K562 (cell line): ENCODE measurements at places on chromosomes 1 and 21.

- no peak for DNase-seq
Measured at GRCh38 chr21:38321568-38321967, 64.8 kb downstream of the KCNJ15 start.

DNA sequence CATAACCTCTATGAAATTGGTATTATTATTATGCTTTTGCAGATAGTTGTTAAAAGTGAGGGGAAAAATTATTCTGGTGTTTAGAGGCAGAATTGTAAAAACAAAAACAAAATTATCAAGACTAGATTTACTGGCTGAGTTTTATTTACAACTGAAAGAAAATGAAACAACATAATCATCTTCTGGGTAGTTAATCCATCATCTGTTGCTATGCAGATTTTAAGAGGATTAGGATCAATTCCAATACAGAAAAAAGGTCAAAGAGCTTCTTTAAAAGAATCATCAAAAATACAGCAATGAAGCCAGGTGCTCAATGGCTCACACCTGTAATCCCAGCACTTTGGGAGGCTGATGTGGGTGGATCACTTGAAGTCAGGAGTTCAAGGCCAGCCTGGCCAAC, 8.3 kb downstream of the GOLT1A start:
- DNase-seq: no peak

GRCh38 chr1:152718238-152718637, 10.3 kb downstream of the LCE4A start:
- no peak for DNase-seq

GRCh38 chr21:38798481-38798882, 7.2 kb upstream of the ETS2 start:
- peak; percentile 94 for DNase-seq

DNA sequence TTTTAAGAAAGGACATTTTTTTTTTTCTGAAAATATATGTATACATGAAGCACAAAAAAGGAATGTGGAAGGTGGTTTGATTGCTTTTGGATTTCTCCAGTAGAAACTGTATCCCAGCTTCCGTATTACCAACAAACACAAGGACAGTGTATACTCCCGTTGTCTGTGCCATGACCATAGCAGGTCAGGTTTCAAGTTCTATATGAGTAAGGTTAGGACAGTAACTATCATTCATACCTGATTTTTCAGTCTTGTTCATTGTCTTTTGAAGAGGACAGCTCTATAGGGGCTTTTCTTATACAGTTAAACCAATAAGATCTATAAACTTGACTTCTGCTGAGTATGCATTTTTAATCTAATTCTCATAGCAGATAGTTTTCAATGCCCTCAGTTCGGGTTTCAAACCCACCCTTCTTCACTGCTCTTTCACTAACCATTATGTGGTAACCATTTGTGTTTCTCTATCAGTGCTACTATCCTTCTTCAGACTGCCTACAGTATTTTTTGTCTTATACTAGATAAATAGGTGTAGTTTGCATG, 19.6 kb downstream of the UBAP2L start:
- no peak for DNase-seq

- DNase-seq: no peak
Measured at GRCh38 chr1:30601316-30602085, 121.9 kb downstream of the MATN1 start.

DNA sequence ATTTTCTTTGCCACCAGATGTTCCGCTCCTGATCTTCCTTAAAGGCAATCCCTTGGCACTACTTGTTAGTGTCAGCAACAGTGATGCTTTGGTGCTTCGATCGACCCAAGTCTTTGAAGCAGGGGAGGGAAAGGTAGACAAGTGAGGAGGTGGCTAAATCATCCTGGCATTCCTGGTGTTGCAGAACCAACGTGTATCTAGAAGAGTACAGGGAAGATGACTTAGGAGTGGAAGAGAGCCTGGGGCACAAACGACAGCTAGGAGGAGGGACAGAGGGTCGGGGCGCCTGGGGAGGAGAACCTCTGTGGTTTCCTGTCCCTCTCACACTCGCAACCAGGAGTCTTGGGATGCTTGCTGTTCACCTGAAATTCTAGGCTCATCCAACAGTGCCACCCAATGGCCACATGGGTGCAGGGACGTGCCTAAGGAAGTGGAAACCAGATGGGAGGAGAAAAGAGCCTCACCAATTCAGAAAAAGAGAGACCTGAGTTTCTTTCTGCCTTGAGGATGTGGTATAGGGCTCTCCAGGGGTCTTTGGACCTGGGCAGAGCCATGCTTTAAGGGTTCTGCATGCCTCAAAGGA, 9.5 kb upstream of the KCNA2 start:
- peak; percentile 70 for DNase-seq

GRCh38 chr1:58949551-58950220, 165.8 kb upstream of the JUN start:
- no peak for DNase-seq

- DNase-seq: peak; percentile 53
Measured at GRCh38 chr1:180918519-180918918, 5.8 kb downstream of the KIAA1614 start.

GRCh38 chr1:108067884-108068540, 103.0 kb upstream of the VAV3 start:
- DNase-seq: no peak

DNA sequence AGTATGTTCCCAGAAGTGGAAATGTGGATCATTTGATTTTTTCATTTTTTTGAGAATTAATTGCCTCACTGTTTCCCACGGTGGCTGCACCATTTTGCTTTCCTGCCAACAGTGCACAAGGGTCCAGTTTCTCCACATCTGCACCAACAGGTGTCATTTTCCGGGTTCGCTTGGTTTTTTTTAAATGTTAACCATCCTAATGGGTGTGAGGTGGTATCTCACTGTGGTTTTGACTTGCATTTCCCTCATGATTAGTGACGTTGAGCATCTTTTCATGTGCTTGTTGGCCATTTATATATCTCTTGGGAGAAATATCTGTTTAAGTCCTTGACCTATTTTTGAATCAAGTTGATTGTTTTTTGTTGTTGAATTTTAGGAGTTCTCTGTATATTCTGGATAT, 3.0 kb downstream of the COL6A2 start:
- DNase-seq: no peak

- DNase-seq: no peak
Measured at GRCh38 chr1:211939876-211940468, 95.4 kb downstream of the INTS7 start.

DNA sequence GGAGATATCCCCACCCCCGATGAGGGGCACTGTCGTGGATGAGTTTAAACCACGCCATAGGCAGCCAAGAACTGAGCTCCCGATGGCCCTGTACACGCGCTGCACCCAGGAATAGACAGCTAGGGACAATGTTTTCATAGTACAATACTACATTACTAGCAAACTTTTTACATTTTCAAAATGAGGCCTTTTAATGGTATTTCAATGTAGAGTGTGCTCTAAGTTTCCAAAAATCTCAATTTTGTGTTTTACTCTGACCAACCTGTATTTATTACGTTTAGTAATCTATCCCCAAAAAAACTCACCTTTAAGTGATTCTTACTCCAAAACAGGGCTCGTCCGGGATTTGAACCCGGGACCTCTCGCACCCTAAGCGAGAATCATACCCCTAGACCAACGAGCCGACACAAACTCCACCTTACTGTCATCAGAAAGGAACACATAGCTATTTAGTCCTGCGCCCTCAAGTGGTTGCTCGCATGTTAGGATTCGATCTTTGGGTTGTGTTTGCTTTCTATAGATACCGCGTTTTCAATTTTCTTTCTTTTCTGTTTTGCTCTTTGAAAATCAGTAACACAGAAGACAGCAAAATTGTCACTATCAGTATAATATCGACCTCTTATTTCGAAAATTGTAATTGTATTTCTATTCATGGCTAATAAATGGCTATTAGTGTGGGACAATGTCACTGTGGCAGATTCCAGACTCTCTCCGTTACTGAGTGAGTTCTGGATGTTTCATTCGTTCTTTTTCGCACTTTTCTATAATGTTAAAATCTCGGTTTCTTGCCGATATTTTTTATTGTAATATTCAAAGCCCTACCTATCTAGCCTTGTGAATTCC, 6.4 kb upstream of the MPZL1 start:
- DNase-seq: peak; percentile 75

DNA sequence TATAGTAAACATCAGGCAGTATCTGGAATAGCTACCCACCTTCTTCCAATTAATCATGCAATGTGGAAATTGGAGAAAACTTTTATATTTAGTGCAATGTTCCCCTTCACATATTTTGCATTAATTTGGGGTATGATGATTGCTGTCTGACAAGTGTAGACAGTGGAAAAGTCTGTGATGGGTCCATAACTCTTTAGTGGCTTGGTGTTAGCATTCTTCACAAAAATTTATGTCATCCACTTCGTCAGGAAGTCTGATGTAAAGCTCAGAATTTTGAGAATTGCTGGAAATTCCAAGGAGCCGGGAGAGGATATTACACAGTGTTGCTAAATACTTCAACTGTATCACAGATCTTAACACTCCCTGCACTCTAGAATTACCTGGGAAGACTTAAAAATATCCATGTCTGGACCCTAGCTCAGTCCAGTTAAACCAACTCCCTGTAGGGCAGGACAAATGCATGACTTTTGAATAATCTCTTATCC, 549.7 kb upstream of the PLXNA2 start:
- DNase-seq: no peak

- DNase-seq: peak; percentile 88
Measured at GRCh38 chr1:904310-904950, 19.3 kb upstream of the SAMD11 start.

- DNase-seq: no peak
Measured at GRCh38 chr21:24456358-24456757, 1150.9 kb downstream of the MRPL39 start.

DNA sequence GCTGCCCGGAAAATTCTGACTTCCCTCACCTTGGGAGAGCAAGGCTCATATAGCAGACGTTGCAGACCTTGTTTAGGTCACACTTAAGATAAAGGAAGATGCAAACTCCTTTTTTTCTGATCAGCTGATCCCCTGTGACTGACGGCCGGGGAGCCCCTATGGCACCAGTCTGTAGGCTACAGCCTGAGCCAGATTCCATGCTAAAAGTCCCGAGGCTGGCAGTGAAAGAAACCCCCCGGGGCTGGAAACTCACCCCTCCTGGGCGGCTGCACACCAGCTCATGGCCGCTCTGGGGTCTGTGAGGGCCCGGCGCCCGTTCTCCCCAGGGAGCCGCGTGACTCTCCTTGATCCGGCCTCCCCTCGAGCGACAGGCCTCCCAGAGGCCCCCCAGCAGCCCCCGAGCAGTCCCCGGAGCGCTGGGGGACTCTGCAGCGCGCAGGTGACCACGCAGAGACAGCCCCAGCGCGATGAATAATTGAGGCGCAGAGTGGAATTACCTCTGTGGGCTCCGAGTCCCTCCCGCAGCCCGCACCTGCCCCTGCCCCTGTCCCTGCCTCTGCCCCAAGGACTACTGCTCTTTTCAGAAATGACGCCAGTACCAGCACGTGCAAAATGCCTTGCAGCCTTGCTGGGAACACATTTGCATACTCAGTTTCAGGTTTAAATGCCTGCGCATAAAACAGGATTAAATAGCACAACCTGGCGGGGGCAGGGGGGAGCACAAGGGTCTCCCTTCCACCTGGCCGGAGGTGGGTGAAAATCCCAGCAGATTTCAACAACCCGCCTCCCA, 62.6 kb upstream of the CLDN14 start:
- DNase-seq: no peak

DNA sequence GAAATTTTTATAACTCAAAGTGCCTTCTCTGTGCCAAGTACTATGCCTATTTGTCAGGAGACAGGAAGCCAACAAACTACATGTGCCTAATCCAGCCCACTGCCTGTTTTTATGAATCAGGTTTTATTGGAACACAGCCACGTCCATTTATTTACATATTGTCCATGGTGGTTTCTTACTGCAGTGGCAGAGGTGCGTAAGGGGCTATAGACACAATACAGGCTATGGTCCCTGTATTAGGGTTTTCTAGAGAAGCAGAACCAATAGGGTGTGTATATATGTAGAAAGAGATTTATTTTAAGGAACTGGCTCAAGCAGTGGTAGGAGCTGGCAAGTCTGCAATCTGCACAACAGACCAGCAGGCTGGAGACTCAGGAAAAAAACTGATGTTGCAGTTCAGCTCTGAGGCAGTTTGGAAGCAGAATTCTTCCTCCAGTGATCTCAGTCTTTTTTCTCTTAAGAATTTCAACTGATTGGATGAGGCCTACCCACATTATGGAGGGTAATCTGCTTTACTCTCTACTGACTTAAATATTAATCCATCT, 15.4 kb downstream of the PPIE start:
- DNase-seq: no peak

DNA sequence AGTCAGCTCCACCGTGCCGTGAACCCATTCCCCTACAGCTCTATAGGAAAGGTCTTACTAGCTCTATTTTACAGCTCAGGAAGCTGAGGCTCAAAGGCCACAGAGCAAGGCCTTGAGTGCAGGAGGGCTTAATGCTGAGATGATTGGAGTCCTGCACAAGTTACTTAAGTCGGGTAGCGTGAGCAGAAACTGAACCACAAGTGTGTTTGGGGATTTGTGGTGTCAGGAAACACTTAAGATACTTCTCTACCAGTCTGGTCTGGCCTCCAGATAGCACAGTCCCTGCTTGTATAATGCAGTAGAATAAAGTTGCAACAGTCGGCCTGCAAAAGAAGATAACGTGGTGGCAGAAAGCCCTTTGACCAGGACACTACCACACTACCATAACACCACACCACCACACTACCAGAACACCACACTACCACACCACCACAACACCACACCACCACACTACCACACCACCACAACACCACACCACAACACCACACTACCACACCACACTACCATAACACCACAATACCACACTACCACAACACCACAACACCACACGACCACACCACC, 118.1 kb downstream of the SPSB1 start:
- peak; percentile 47 for DNase-seq

DNA sequence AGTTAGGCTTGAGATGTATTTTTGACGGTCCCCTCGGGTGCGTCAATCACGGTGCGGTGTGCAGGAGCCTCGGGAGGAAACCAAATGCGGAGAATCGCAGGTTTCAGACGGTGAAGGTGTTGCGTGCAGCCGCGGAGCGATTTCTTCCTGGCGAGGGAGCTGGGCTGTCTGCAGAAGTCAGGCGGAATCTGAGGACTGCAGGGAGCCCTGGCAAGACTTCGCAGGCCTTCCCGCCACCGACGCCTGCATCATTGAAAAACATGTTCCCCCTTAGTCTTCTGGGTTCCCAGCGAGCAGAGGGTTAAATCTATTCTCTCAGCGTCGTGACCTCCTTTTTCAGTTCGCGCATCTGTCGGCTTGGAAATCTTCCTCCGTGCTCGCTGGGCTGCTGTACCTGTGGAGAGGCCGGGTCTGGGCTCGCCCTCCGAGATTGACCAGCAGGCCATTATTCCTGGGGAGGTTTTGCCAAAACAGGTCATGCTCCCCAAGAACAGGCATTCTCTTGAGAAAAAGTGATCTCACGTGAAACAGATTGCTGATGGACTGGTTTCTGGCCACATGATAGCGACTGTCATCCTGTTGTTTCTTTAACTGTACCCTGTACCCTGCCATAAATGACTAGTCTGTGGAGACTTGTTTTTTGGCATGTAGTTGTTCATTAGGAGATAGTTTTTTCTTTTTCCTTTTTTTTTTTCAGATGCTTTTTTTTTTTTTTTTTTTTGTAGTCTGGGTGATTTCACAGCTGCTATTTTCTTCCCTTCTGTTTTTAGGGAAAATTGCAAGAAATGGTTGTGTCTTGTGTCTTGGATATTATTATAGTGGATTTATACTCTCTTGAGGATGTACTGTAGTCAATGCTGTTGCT, 894 bp downstream of the EPB41 start:
- DNase-seq: peak; percentile 68
